ENCODE measurements at places on chromosomes 7 and 10. TPM values are rescaled to one million over a fixed set of nuclear protein-coding genes. Genes with fewer than 3 reads are reported as not detected.

The FAM241B gene
- 7.9 TPM for total RNA-seq

The VPS37D gene
- 7.0 TPM for total RNA-seq

The STEAP4 gene
- 35.9 TPM for total RNA-seq

The ITPRID1 gene
- total RNA-seq: 0.49 TPM

The UPK3BL2 gene
- 3.9 TPM for total RNA-seq

The PIP gene
- total RNA-seq: not detected

The AP3M1 gene
- 29.4 TPM for total RNA-seq

The CRPPA gene
- 1.8 TPM for total RNA-seq

The AOC1 gene
- 0.69 TPM for total RNA-seq

DNA sequence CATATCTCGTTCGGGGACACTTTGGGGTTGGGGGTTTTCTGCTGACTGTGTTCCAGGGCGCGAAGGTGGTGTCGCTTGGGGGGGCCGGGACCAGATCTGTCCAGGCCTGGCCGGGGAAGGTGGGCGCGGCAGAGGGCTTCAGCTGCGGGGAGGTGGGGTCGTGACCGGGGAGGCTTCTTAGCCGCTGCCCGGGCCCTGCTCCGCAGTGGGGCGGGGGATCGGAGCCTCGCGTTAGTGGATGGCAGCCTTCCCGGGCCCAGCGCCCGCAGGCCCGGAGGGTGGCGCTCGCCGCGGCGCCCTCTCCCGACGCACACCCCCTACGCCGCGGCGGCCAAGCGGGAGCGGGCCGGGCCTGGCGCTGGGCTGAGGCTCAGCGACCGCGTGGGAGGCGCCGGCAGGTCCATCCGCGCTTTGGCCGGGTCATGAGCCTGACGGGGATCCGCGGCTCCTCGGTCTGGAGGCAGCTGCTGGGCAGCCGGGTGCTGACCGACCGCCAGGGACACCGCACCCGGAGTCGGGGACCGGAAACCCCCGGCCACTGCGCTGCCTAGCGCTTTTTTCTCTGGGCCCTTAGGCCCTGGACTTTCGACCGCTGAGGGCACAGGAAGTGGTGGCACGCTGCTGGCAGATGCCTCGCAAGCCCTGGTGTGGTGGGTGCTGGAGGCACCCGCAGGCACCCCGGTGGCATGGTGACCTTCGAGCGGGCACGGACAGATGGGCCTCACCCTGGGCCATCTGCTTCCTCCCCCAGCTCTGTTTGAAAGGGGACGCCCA is 1.2 kb downstream of the AGAP3 start:
- ATAC-seq: peak; percentile 35

- no peak for ATAC-seq
Measured at GRCh38 chr10:6269432-6269831, 66.7 kb downstream of the PFKFB3 start.

- no peak for ATAC-seq
Measured at GRCh38 chr10:5862360-5862961, 27.2 kb downstream of the ANKRD16 start.

GRCh38 chr7:2820508-2820934 is 23.6 kb downstream of the GNA12 start:
- peak; percentile 94 for ATAC-seq

DNA sequence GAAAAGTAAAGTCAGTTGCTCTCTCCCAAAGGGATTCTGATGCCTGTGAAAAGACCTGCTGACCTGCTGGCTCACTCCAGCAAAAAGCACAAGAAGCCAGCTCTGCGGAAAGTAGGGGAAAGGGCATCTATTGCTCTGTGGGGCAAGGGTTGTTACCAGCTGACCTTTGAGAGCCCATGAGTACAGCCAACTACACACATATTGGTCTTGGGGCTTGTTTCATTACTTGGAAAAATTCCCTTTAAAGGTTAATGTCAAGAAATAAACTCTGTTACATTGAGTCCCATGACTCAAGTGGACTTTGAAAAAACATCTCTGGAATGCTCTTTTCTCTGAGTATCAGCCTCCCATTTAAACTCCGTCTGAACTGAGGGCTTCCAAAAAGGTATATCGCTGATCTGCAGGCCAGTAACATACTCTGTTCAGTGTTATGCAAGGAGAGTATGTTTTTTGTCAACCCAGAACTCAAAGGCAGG is 53.2 kb downstream of the PANK1 start:
- ATAC-seq: peak; percentile 55

- ATAC-seq: no peak
Measured at GRCh38 chr10:58026036-58026435, 241.7 kb downstream of the IPMK start.

- no peak for ATAC-seq
Measured at GRCh38 chr10:77687621-77688020, 50.0 kb upstream of the KCNMA1 start.

- no peak for ATAC-seq
Measured at GRCh38 chr7:154914996-154915380, 87.9 kb downstream of the PAXIP1 start.

DNA sequence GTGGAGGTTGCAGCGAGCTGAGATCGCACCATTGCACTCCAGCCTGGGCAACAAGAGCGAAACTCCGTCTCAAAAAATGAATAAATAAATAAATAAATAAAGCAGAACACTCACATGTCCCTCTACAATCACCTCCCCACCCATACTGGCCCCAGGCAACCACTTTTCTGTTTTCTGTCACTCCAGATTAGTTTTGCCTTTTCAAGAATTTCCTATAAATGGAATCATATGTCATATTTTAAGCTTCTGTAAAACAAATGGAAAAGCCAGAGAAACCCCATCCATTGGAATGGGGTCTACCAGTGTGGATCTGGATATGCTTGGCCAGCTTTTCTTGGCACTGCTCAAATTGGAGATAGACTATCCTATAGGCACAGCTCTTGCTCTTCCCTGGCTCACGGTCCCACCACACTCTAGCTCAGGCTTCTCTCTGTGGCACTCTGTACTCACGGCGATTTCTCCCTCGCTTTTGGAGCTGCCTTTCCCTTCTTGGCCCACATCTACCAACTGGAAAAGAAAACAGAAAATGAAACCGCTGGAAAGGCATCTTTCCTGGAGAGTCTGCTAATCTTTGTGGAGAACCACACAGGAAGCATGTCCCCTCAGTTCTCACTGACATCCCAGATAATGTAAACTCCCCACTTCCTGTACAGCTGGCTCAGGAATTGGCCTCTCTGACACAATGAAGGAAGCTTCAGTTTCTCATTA is 210.1 kb downstream of the JCAD start:
- peak; percentile 53 for ATAC-seq

GRCh38 chr7:2012981-2013380 is 219.8 kb downstream of the MAD1L1 start:
- no peak for ATAC-seq

DNA sequence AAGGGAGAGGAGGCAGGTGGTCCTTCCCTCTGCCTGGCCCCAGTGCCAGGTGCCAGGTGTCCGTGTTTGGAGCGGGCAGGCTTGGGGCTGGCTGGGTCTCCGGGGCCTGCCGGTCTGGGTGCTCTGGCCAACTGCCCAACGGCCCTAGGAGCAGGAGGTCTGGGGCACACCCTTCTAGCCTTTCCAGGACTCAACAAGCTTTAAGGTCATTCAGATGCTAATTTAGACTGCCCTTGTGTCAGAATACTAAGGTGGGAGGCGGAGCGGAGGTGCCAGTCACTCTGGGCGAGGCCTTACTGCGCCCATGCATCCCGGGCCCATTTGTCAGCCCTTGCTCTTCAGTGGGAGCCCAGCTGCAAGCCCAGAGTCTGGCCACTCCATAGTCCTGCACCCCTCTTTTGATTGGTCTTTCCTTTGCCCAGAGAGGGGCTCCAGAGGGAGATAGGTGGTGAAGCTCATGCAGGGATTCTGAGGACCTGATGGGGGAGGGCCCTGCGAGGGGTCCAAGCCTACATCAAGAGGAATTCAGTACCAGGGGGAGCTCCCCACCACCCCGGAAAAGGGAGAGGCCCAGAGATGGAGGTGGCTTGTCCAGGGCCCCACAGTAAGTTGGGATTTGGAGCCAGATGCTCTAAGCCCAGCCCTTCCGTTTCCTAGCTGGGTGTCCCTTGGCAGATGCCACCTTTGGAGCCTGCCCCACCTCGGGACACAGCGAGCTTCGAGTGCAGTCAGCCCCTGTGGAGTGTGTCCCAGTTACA is 1.3 kb downstream of the PGAM2 start:
- ATAC-seq: no peak

- ATAC-seq: no peak
Measured at GRCh38 chr10:34766266-34766600, 48.9 kb downstream of the PARD3 start.
